ENCODE measurements at places on chromosomes 5 and 9.

- DNase-seq, result no peak
Measured at GRCh38 chr9:78400496-78400895, 103.6 kb downstream of the PSAT1 start.

DNA sequence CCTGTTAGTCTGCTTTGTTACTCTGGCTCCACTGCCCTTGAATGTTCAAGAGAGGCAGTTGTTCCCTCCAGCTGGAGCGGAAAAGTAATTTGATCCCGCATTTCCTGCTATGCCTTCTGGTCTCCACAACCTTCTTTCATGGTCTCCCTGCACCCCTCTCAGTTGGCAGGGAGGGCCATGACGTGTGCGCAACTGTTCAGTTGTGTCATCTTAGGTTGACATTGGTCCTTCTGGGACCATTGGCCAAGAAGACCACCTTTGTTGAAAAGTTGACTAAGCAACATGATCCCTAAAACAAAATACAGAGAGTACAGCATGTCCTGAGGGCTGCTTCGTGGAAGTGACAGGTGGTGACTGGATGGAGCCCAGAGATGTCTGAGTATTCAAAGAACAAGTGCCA lies 192.5 kb upstream of the TUT7 start:
- DNase-seq, result no peak

GRCh38 chr9:131318231-131319085 lies 28.9 kb downstream of the PLPP7 start:
- DNase-seq, result no peak

- DNase-seq, result peak; percentile 87
Measured at GRCh38 chr5:83368319-83368718, 103.2 kb upstream of the VCAN start.

DNA sequence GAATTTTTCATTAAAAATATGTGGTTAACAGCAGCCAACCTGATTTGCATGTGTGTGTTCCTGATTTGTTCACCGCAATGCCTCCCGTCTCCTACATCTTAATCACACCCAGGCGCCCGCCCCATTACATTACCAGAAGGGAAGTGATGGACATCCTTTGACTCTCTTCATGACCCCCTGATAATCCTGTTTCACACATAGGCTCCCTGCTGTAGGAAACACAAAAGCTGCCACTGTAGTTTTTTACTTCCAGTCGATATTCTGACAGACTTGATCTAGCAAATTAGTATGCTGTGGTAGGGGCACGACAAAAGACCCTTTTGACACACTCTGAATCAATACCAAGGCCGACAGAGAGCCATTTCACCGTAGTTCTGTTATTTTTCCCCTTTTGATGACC lies 287.8 kb upstream of the ISL1 start:
- no peak for DNase-seq

DNA sequence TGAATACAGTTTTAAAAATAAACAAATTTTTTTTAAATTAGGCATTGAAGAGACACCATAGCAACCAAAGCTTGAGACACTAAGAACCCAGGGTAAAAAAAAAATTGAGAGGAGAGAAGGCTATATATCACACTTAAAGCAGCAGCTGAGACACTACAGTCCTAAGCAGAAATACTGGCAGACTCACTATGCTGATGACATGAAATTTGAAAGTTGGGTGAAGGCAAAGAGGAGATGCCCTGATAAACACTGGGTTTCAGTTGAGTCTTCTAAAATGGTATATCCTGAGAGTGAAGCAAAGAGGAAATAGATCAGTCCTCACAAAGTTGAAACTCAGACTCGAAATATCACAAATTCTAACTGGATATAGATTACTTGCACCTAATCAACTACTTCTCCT lies 419.9 kb upstream of the CDH9 start:
- no peak for DNase-seq

DNA sequence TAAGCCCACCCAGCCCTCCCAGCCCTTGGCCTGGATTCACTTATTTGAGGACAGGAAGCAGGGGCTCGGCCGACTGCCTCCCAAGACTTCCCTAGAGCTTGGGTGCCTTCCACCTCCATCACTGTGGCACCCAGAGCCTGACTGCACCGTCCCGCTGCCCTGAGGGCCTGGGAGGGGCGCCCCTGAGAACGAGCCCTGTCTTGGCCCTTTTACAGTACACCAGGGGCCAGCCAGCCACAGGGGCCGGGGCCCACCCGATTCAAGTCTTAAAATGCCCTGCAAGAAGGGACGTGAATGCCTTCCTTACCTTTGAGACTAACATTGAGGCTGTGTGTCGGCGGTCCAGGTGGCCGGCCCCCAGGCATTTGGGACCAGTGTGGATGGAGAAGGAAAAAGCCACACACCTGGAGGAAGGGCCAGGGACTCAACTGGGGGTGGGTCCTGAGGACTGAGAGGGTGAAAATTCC lies 16.8 kb downstream of the FAM78A start:
- no peak for DNase-seq

- DNase-seq, result no peak
Measured at GRCh38 chr9:37259951-37260350, 139.6 kb downstream of the ZCCHC7 start.

- DNase-seq, result peak; percentile 100
Measured at GRCh38 chr9:112041536-112042243, 133.4 kb downstream of the SUSD1 start.

DNA sequence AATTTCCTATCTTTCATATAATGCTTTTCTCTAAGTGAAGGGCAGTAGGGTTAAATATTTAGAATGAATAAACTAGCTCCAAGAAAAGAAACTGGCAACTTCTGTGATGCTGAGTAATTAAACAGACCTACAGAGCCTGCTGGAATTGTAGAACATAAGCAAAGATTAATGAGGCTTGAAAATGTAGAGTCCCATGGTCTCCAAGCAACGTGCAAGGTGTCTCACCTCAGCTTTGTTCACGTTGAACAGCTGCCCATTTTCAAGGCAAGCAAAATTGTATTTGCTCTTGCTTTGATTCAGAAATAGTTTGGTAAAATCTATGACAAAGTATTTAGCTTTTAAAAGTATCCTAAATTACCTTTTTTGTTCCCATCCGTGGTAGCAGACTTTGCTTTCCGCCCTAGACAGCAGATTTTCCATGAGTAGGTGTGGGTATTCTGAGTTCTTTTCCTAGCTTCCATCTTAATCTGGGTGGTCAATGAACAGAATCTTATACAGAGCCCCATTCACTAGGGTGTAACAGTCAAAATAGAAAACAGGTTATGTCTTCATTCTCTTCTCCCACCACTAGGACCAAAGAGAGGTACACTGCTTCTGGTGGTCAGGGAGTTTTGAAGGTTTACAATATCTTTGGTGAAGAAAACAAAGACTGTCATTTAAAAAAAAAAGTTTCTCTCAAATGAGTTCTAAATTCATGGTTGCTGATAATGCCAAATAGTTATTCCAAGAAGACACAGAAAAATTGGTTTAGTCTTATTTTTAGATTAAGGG lies 52.1 kb upstream of the TYRP1 start:
- no peak for DNase-seq

- DNase-seq, result peak; percentile 21
Measured at GRCh38 chr9:127741831-127742434, 6.8 kb upstream of the TOR2A start.

DNA sequence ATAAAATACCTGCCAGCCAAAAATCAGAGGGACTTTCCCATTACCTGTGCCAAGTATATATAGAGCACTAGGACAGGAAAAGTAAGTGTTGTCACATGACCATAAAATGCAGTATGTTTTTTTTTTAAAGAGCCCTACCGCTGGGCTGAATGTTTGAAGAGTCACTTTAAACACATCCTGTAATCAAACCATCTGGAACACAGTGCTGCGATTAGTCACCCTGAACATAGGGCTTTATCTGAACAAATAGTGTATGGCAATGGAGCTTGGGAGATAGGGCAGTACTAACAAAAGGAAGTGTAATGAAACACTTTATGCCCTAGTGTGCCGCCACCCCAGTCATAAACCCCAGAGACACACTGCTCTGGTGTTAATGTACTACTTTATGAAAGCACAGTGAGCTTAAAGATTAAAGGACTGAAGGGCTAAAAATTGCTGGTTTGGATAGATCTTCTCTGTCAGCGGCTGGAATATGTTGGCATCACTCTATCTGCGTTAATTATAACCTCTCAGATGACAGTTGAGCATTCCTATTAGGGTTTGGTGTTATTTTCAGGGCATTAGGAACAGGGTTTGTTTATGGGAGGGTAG lies 90.4 kb downstream of the ZNF608 start:
- peak; percentile 75 for DNase-seq

GRCh38 chr5:36658038-36658756 lies 51.8 kb downstream of the SLC1A3 start:
- DNase-seq, result peak; percentile 61

- DNase-seq, result peak; percentile 46
Measured at GRCh38 chr9:13524245-13524644, 244.8 kb upstream of the MPDZ start.

- DNase-seq, result no peak
Measured at GRCh38 chr9:135877791-135878527, 29.4 kb downstream of the CAMSAP1 start.

GRCh38 chr5:178388386-178389025 lies 155.9 kb upstream of the PHYKPL start:
- peak; percentile 3 for DNase-seq

- DNase-seq, result no peak
Measured at GRCh38 chr5:142281008-142281367, 43.8 kb downstream of the SPRY4 start.

GRCh38 chr9:125593581-125594222 lies 113.3 kb downstream of the MAPKAP1 start:
- no peak for DNase-seq

DNA sequence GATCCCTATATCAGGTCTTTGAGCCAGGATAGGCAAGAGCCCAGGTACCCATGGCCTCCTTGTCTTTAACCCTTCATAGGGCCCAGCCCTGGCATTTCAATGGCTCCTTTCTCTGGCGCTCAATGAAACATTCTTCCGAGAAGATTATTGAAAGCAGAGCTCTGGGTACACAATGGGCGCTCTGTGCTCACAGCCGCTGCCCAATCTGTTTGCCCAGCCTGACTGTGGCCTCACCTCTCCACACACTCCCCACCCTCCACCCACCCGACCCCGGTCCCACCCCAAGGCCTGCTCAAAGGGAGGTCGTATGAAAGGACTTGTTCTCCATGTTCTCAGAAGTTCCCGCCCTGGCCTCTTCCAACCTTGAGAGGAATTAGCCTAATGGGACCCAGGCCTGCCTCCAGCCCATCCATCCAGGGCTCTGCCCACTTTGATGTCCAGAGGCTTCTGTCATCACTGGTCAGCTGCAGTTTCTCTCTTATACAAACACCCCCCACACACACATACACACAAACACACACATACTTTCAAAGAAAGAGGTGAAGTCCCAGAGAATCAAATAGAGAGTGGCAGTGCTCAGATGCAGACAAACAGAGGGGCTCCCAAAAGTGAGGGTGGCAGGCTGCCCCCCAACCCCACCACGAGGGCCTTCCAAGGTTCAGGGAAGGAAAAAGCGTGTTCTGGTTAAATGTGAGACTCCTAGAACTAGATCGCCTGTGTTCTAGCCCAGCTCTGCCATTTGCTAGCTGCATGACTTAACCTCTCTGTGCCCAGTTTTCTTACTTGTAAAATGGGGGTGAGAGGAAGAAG lies 5.1 kb upstream of the ARSI start:
- DNase-seq, result no peak

- DNase-seq, result peak; percentile 16
Measured at GRCh38 chr5:10384483-10384882, 31.0 kb downstream of the MARCHF6 start.

GRCh38 chr9:38006163-38006562 lies 62.9 kb downstream of the SHB start:
- no peak for DNase-seq

All from cardiac fibroblast (primary cell).